COR-L47 (cell line): ENCODE measurements at places on chromosomes 16 and 17.

DNA sequence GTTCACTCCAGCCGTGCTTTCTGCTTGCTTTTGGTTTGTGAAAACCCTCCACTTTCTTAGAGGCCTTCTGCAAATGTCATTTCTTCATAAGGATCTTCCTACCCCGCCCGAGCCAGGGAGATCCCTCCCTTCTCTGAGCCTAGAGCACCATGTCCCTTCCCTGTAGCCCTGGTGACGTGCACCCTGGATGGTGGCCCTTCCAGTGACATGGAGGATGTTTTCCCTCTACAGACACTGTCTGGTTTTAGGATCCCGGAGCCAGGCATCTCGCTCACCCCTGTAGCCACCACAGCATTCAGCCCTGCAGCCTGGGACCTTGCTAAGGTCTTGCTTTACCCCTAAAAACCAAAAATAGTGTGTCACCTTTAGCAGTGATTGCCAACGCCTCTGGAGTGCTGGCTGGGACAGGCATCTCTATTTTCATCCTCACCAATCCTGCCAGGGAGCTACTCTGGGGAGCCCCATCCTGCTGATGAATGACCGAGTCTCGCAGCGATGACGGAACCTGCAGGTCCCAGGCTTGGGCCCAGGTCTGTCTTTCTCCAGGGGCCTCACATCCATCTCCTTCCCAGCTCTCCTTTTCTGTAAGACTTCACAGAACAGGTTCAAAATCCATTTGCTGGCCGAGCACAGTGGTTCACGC lies 394.1 kb upstream of the TNRC6C start:
- DNase-seq: no peak

GRCh38 chr17:44602390-44602789 lies 45.1 kb downstream of the FZD2 start:
- peak; percentile 40 for DNase-seq

DNA sequence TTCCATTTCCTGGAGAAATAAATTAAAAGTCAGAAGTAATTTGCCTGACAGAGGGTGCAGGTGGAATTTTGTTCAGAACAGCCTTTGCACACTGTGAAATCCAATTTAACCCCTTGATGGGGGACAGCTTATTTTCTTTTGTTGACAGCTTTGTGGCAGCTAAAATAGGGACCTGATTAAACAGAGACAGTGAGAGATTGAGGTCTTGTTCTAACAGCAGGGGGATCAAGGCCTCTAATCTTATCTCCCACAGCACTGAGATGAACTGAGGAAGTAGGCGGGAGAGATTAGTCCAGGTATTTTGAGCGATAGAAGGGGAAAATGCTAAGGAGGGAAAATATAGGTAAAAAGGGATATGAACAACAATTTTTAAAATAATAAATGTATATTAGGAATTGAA lies 1491.4 kb upstream of the GOT2 start:
- DNase-seq: no peak

GRCh38 chr17:59619035-59619297 lies 729 bp upstream of the CLTC start:
- DNase-seq: no peak

DNA sequence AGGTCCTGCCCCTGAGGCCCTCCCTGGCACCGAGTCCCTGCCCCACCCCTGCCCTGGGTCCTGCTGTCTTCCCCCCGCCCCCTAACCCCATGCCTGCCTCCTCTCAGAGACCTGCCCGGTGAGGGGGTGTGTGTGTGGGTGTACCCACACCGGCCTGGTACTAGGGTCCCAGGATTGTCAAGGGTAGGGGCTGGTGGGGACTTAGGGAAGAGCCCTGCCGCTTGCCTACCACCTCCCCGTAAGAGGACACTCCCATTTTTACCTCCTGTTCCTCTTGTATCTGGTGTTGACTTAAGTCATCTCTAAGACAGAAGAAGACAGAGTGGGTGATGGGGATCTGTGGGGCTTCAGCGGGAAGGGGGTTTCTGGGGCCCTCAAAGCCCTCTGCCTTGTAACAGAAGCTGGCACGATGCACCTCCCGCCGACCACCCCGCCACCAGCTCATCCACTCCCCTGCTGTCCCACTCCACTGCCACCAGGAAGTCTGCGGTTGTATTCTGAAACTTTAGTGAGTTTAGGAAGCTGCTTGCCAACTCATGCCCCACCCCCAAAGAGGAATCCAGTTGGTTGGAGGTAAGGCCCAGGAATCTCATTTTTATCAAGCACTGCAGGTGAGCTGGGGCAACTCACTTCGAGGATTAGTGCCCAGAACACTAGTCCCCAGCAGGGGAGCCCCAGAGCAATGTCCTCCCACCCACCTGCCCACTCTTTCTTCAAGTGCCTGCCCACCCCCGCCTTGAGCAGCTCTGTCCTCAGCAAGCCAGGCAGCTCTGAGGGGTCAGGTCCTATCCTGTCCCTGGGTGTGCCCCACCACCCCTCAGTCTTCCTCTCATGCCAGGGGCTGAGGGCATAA lies 5.6 kb downstream of the SPATA32 start:
- DNase-seq: no peak

DNA sequence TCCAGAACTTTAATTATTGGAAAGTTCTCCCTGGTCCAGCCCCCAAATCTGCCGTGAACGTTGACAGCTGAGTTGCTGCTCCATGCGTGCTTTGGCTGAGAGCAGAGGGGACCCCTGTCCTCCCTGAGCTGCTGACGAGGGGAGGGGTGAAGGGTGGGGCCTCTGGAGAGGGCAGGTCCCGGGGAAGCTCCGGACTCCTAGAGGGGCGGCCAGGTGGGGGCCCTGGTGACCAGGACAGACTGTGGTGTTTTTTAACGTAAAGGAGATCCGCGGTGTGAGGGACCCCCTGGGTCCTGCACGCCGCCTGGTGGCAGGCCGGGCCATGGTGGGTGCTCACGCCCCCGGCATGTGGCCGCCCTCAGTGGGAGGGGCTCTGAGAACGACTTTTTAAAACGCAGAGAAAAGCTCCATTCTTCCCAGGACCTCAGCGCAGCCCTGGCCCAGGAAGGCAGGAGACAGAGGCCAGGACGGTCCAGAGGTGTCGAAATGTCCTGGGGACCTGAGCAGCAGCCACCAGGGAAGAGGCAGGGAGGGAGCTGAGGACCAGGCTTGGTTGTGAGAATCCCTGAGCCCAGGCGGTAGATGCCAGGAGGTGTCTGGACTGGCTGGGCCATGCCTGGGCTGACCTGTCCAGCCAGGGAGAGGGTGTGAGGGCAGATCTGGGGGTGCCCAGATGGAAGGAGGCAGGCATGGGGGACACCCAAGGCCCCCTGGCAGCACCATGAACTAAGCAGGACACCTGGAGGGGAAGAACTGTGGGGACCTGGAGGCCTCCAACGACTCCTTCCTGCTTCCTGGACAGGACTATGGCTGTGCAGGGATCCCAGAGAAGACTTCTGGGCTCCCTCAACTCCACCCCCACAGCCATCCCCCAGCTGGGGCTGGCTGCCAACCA lies at the start of gene MC1R:
Gene MC1R, plus strand, starts transcription at position 410 of the 895 bp plus-strand sequence. Its CDS starts 397 bp downstream, at position 807.
- peak; percentile 40 for DNase-seq

DNA sequence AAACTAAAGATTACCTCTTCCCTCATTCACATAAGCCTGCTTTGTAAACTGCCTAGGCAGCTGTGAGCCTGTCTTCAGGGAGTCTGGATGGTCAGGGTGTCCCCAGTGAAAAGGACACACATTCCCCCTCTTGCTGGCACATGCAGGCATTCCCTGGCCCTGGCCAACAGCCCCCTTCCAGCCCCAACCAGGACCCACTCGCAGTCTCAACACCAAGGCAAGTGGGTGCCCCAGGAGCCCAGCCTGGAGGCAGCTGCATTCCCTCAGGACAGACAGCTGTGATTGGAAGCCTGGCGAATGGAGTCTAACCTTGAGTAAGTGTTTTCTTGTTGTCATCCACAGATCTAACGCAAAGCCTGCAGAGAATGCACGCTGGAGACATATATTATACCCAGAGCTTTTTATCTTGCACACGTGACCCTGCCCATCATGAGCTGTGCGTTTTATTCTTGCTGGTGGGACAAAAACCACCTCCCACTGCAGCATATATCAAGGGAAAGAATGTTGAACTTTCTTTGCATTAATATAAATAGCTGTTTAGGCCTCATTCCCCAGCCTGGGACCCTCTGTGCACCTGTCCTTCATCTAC lies 95.0 kb upstream of the LHX1 start:
- DNase-seq: no peak

DNA sequence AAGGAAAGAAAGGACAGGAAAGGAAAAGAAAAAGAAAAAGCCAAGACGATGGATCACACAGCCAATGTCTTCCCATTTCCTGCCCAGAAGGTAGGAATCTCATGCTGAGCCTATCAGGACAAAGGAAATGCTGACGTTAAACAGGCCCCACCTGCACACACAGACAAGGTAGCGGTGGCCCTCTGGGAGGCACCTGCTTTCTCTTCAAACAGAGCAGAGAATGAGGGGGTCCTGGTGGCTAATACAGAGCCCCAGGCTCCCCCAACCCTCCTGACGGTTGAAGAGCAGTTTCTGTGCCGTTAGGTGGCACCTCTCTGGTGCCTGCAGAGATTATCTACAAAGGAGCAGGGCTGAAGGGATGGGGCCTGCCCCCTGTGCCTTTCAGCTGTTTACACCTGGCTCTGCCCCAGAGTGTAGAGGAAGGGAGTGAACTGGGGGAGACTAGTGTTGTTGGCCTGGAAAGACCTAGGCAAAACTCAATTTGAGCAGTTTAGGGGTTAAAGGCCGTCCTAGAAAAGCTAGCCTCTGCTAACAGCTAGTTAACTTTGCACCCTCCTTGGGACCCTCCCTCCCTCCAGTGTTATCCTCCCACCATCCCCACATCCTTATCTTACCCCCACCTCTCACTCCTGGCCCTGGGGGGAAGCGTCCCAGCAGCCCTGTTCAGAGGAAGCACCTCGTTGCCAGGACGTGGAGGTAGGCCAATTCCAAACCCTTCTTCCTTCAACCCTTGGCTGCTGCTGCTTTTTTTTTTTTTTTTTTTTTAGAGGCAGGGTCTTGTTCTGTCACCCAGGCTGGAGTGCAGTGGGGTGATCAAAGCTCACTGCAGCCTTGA lies 56.3 kb downstream of the ARHGAP27 start:
- peak; percentile 49 for DNase-seq

GRCh38 chr16:87331241-87331801 lies 14.1 kb upstream of the C16orf95 start:
- no peak for DNase-seq

GRCh38 chr16:85395207-85395912 lies 217.8 kb upstream of the GSE1 start:
- DNase-seq: peak; percentile 88

DNA sequence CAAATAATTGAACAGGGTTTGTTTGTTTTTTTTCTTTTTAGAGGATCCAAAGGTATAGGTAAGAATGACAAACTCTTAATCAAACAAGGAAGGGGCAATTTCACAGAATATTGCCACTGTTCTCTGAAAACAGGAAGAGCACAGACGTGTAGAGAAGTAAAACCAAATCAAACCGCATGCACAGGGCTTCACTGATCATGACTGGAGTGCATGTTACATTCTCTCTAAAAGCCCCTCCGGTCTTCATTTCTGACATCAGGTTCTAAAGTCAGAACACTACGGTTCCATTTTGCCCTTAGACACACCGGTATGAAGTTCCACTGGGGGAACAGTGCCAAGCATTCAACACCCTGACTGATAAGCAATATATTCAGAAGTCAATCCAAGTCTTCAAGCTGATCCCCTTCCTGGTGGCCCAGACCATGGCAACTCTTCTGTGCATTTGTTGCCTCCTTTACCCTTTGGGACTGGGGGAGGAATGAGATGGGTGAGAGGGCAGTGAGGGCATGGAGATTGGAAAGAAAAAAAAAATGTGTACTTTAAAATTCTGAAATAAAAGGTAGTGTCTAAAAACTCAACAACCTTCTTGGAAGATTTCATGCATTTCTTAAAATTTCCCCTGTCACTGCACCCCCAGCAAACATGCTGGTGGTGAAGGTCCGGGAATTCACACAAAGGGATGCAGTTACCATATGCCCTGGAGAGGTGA lies 1.4 kb downstream of the MMD start:
- no peak for DNase-seq

DNA sequence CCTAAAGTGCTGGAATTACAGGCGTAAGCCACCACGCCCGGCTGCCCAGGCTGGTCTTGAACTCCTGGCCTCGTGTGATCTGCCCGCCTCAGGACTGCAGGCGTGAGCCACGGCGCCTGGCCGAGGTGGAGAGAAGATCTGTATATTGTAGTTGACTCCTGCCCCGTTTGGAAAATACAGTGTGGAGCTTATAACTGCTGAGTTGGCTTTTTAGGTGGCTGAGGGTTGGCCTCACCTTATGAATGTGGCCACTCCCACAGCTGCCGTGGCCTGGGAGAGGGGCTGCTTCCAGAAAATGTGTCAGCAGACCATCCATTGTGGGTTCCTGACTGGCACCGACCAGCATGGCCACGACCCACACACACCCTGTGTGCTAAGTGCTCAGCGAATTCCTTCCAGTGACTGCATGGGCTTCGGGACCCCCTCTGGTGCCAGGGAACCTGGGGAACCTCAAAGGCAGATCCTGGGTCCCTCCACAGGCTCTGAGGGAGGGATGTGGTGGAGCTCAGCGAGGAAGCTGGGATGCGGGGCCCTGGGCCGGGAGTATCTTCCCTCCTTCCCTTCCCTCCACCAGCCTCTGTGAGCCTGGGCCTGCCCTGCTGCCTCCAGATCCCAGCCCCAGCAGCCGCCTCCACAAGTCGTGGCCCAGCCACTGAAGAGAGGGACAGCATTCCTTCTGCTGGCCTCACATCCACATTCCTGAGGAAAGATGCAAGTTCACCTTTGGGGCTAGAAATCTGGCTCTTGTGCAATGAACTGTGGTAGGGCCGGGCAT lies 10.9 kb upstream of the RAB11FIP3 start:
- no peak for DNase-seq

GRCh38 chr16:85548375-85548774 lies 64.7 kb upstream of the GSE1 start:
- DNase-seq: no peak

DNA sequence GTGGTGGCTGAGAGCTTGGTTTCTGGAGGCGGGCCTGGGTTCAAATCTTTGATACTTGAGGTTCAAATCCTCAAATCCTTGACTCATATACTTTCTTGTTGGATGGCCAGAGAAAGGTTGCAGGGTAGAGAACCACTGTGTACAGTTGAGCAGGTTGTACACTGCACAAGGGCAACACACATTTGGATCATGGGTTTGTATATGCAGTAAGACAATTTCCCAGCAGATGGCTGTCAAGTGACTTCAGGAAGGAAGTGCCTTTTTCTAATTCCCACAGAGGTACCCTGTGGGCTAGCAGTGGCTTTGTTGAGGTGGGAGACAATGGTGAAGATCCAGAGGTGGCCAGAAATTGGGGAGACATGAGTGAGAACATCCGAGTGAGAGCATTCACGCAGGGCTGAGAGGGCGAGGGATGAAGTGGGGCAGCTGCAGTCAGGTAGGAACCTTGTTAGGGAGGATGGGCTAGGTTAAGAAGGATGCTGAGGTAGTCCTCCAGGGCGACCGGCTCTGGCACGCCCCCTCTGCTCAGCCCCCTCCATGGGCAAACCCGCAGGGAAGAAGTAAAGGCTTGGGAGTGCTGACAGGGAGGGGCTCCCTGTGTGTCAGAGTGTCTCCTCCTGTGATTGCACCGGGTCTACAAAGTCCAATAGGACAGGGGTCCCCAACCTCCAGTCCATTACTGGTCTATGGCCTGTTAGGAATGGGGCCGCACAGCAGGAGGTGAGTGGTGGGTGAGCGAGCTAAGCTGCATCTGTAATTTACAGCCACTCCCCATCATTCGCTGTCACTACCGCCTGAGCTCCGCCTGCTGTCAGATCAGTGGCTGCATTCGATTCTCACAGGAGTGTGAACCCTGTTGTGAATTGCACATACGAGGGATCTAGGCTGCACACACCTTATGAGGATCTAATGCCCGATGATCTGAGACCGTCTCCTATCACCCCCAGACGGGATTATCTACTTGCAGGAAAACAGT lies 2.7 kb downstream of the C16orf89 start:
- DNase-seq: no peak

- no peak for DNase-seq
Observed at GRCh38 chr16:5032748-5033167, 977 bp downstream of the NAGPA start.
